Temporal lobe (tissue), 4 donors: ENCODE measurements at places on chromosomes 3 and 15. TPM values are rescaled to one million over a fixed set of nuclear protein-coding genes. Genes with fewer than 3 reads are reported as not detected.

RAD18 gene
- 13.3 TPM for total RNA-seq

SYNPR gene
- total RNA-seq: 44.5 TPM

CCR8 gene
- total RNA-seq: not detected

NME9 gene
- total RNA-seq: 3.9 TPM

ZNF80 gene
- total RNA-seq: not detected

STARD5 gene
- total RNA-seq: 7.9 TPM

CCPG1 gene
- total RNA-seq: 30.5 TPM

SPINK8 gene
- total RNA-seq: not detected

PPP1R14D gene
- not detected for total RNA-seq

PKM gene
- 253 TPM for total RNA-seq

KPNA4 gene
- 29.0 TPM for total RNA-seq

EFCAB12 gene
- total RNA-seq: under 0.01 TPM

CSPG4 gene
- 6.6 TPM for total RNA-seq

C3orf22 gene
- not detected for total RNA-seq

BNC1 gene
- under 0.01 TPM for total RNA-seq

LRRC34 gene
- total RNA-seq: 7.1 TPM

BFSP2 gene
- total RNA-seq: 0.25 TPM

REC114 gene
- not detected for total RNA-seq

CACNA2D2 gene
- total RNA-seq: 3.9 TPM

CLSTN2 gene
- total RNA-seq: 18.4 TPM

CHAC1 gene
- total RNA-seq: 2.7 TPM

DPPA2 gene
- total RNA-seq: not detected

C3orf70 gene
- 27.5 TPM for total RNA-seq

CPLX3 gene
- 0.49 TPM for total RNA-seq

CCK gene
- total RNA-seq: 24.3 TPM

CAMKV gene
- total RNA-seq: 189 TPM

HDC gene
- not detected for total RNA-seq

ITIH1 gene
- total RNA-seq: not detected

XCR1 gene
- not detected for total RNA-seq

PFKFB4 gene
- total RNA-seq: 15.0 TPM

FGF7 gene
- 1.2 TPM for total RNA-seq

FYTTD1 gene
- total RNA-seq: 51.4 TPM

APOD gene
- total RNA-seq: 7.4 TPM

LSAMP gene
- total RNA-seq: 97.1 TPM

GOLGA8J gene
- not detected for total RNA-seq

ARHGEF3 gene
- total RNA-seq: 31.7 TPM

SLC22A14 gene
- 0.25 TPM for total RNA-seq

EIF4E3 gene
- total RNA-seq: 21.4 TPM

TRPM7 gene
- total RNA-seq: 37.9 TPM

SLC27A2 gene
- total RNA-seq: 3.0 TPM

CPN2 gene
- not detected for total RNA-seq

DNAH12 gene
- total RNA-seq: 0.74 TPM

CHCHD4 gene
- 7.1 TPM for total RNA-seq

CFAP20DC gene
- total RNA-seq: 1.2 TPM

RASSF1 gene
- total RNA-seq: 10.1 TPM

SI gene
- total RNA-seq: not detected

EBLN2 gene
- 3.9 TPM for total RNA-seq

ITPKA gene
- 1.2 TPM for total RNA-seq

TM4SF18 gene
- 3.7 TPM for total RNA-seq

LMCD1 gene
- total RNA-seq: 1.2 TPM

NANOGP8 gene
- total RNA-seq: 0.25 TPM

SLC12A1 gene
- total RNA-seq: 0.98 TPM

PLCB2 gene
- 3.0 TPM for total RNA-seq

ABHD17C gene
- 15.7 TPM for total RNA-seq

CDHR4 gene
- total RNA-seq: under 0.01 TPM

SEMA3B gene
- total RNA-seq: 3.2 TPM

MNS1 gene
- total RNA-seq: 2.0 TPM

GOLGA8N gene
- total RNA-seq: 3.0 TPM

SEMA5B gene
- 17.2 TPM for total RNA-seq
